ENCODE measurements at places on chromosomes 11 and 22. TPM values are rescaled to one million over a fixed set of nuclear protein-coding genes. Genes with fewer than 3 reads are reported as not detected.

MN1 gene
- 98.6 TPM for total RNA-seq

DNA sequence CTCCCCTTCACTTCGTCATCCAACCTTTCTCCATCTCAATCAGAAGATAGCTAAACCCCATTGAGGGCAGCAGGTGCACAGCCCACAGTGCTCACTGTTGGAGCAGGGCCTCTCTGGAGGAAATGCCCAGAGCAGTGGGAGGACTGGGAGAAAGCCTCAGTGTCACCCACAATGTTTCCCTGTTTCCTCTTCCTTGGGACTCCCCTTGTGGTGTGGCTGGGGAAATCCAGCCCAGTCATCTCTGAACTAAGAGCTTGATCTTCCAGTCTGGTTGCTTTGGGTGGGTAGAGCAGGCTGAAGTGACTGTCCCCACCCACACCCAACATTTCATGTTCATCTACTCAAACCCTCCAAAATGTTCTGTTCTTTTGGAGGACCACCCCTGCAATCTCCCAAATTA is 29.8 kb upstream of the EED start:
- no peak for DNase-seq
- no peaks in the 10 kb centered on the region for H3K36me3 ChIP-seq
- H3K27ac ChIP-seq: no peak overlapping the region
- no peaks in the 10 kb centered on the region for H3K4me1 ChIP-seq
- no peaks in the 10 kb centered on the region for H3K27me3 ChIP-seq

DNA sequence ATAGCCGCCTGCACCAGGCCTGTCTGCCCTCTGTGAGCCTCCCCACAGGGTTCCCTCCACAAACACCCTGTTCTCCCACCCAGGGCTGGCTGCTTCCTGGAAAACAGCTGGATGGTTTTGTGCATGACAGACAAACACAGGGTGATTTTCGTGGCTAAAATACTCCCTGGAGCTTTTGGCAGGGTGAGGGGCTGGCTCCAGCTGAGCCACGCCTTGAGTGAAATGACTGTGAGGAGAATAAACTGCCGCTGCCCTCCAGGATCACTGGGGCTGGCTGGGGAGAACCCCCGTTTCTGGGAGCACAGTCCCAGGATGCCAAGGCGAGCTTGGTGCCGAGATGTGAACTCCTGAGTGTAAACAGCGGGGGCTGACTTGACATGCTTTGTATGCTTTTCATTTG is 20.3 kb upstream of the PPP6R3 start:
- no peak overlapping the region for H3K27ac ChIP-seq
- DNase-seq: no peak
- peaks cover 3% of the 10 kb centered on the region for H3K36me3 ChIP-seq
- H3K4me3 ChIP-seq: no peak overlapping the region

DNA sequence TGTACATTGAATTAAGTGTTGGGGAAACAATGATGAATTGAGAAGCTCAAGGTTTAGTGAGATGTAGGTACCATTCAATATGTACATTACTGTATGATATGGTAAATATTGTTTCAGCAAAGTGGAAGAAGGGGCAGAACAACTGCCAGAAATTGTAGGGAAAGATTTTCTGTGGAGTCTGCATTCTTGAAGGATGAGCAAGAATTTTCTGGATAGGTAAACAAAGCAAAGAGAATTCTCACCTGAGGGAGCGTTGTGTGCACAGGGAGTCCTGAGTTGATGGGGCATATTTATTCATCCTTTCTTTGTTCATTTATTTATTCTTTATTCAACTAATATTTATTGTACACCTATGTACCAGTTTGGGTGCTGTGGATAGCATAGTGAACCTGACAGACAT is 83.2 kb downstream of the TMEM135 start:
- no peaks in the 10 kb centered on the region for H3K36me3 ChIP-seq
- DNase-seq: no peak
- no peak overlapping the region for H3K4me3 ChIP-seq
- H3K27me3 ChIP-seq: no peaks in the 10 kb centered on the region

DNA sequence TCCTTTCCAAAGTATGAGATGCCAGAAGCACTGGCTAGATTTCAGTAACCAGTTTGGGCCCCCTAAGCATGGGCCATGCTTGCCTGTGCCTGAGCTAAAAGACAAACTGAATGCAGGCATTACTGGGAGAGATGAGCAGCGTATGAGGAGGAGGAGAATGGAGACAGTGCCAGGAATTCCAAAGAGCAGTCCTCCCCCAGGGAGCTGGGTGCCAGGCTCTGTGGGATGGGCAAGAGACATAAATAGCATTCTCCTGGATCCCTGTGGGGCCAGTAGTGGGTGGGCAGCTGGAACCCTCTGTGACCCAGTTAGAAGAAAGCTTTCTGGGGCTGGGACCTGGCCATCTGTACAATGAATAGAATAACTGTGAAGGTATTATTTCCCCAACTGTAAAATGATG is 235.6 kb downstream of the KCNA4 start:
- DNase-seq: no peak
- no peak overlapping the region for H3K27ac ChIP-seq
- no peaks in the 10 kb centered on the region for H3K36me3 ChIP-seq
- no peak overlapping the region for H3K4me3 ChIP-seq
- no peaks in the 10 kb centered on the region for H3K4me1 ChIP-seq

DNA sequence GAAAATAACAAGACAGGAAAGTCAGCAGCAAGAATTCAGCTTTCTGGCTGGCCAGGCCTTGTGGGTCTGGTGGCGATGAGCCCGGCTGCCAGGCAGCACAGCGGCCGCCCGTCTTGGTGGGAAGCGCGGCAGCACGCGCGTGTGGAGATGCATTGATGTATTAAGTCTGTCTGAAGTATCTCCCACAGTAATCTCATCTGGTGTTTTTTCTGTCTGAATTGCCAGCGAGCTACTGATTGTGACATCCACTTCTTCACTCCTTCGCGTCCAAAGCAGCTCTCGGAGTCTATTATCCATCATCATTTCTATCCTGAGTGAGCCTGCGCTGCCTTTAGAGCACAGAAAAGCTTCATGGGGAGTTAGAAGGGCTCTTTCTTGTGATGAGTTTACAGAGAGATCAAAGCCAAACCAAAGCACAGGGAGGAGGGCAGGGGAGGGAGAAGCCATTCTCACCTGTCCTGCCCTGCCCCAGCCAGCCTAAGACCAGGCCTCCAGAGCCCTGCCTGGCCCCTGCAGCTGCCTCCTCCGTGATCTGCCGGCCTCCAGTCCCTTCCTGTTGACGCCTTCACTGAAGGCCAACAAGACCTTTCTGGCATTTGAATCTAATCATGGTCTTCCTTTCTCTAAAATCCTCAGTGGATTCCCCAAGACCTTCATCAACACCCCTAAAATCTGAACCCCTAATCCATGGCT is 1419.0 kb downstream of the TBC1D22A start:
- DNase-seq: no peak
- H3K27me3 ChIP-seq: no peaks in the 10 kb centered on the region
- no peak overlapping the region for H3K27ac ChIP-seq
- no peaks in the 10 kb centered on the region for H3K4me1 ChIP-seq

DNA sequence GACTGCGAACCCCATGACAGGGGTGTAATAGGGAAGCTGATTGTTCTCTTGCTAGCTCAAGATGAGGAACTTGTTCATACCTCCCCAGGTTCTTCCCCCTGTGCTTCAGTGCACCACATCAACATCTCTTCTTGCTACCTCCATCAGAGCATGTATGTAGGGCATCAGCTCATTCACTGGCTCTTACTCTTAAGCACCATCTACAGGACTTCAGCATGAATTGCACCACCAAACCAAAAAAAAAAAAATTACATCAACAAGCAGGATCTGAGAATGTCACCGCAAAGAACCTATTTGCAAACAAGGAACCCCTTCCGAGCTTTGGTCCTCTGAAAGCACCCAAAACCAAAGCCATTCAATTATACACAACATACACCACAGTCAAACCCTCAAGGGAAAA is 2226.5 kb upstream of the RAG2 start:
- H3K4me1 ChIP-seq: no peaks in the 10 kb centered on the region
- no peak overlapping the region for H3K4me3 ChIP-seq
- H3K27me3 ChIP-seq: peaks cover 2% of the 10 kb centered on the region
- no peaks in the 10 kb centered on the region for H3K36me3 ChIP-seq
- no peak for DNase-seq
- H3K27ac ChIP-seq: no peak overlapping the region

DNA sequence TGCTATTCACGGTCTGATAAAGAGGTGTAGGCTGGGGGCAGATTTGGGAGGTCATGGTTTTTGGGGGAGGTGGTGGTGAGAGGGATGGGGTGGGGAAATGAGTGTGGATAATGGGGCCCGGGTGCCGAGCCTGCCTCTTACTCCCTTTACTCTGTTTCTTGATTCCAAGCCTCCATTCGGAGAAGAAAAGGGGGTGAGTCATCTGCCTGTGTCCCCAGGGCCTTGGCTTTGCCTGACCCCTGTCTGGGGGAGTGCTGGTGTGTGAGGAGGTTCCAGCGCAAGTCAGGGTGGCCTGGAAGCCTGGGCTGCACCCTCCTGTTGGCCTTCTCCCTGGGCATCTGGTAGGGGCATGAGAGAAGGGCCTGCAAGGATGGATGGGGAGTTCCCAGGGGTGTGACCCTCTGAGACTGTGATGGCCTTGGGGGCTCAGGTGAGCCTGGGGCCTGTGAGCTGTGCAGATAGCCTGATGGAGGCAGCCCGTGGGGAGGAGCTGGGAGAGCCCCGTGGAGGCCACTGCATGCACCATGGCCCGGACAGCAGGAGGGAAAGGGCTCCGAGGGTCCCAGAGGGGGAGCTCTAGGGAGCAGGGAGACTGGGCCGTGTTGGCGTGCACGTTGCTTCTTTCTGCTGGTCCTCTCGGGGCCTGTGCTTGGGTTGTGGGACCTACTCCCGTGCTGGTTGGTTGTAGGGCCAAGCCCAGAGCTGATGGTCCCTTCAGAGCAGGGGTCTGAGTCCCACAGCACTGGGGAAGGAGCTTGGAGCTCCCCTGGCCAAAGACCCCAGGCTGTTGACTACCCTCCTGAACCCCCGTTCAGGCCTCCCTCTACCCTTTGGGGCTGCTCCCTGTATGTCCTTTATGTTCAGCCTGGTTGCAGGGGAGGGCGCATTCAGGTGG is 26.3 kb upstream of the ACR start:
- H3K36me3 ChIP-seq: no peaks in the 10 kb centered on the region
- DNase-seq: no peak
- no peaks in the 10 kb centered on the region for H3K4me1 ChIP-seq
- no peak overlapping the region for H3K27ac ChIP-seq
- no peaks in the 10 kb centered on the region for H3K27me3 ChIP-seq
